ENCODE measurements at places on chromosomes 7 and 10. TPM values are rescaled to one million over a fixed set of nuclear protein-coding genes. Genes with fewer than 3 reads are reported as not detected.

ODAD2 gene
- 0.70 TPM for total RNA-seq

PNLIP gene
- total RNA-seq, result not detected

FGFBP3 gene
- total RNA-seq, result 0.93 TPM

STRIP2 gene
- 5.8 TPM for total RNA-seq

CLDN12 gene
- 9.5 TPM for total RNA-seq

SOSTDC1 gene
- not detected for total RNA-seq

PRXL2A gene
- total RNA-seq, result 197 TPM

STK31 gene
- 0.05 TPM for total RNA-seq

UBE2H gene
- total RNA-seq, result 134 TPM

FRAT1 gene
- 3.3 TPM for total RNA-seq

KIF5B gene
- total RNA-seq, result 161 TPM

Data from glomerular endothelial cell (primary cell).